ENCODE measurements at places on chromosomes 11 and 22.

- no peak for DNase-seq
Measured at GRCh38 chr22:30150212-30150611, 69.9 kb downstream of the HORMAD2 start.

- peak; percentile 96 for DNase-seq
Measured at GRCh38 chr22:39152511-39153219, at the start of gene CBX7. TSS of gene CBX7 (minus strand) at chr22:39152680. CDS start at chr22:39152444, 236 bp downstream.

GRCh38 chr11:113184498-113184897 lies 129.9 kb upstream of the TTC12 start:
- no peak for DNase-seq

DNA sequence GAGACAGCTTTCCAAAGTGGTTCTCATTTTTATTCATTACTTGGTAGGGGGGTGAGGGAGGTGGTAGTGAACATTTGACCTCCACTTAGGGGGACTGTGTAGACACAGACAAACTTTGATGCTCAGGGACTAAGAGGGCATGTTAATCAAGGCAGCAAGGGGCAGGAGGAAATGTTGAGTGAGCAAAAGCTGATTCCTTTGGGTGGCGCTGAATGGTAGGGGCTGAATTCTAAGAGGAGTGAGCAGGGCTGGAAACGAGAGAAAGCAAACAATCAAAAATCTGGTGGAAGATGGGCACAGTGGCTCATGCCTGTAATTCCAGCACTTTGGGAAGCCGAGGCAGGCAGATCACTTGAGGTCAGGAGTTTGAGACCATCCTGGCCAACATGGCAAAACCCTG lies 164.8 kb upstream of the BDNF start:
- no peak for DNase-seq

- no peak for DNase-seq
Measured at GRCh38 chr11:112627588-112628045, 333.6 kb upstream of the NCAM1 start.

GRCh38 chr11:132177106-132177505 lies 806.7 kb downstream of the NTM start:
- DNase-seq = no peak

GRCh38 chr22:48666620-48667019 lies 1161.1 kb downstream of the BRD1 start:
- no peak for DNase-seq

DNA sequence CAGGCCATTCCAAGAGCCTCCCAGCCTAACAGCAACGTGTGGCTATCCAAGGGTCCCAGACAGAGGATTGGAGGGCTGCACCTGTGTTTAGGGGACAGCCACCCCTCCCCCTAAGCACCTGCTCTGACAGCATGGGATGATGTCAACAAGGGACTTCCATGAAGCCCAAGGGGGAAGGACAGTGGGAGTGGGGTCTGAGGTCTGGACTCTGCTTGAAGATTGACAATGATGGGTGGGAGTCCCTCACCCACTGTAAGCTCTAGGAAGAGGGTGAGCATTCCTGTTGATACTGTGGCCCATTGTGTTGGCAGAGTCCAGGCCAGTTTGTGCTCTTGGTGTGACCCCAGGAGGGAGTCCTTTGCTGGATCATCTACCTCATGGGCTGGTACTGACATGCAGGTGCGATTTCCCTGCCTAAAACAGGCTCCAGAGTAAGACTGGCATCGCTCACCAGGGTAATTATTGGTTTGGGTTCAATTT lies 46.9 kb upstream of the TUB start:
- DNase-seq = no peak

DNA sequence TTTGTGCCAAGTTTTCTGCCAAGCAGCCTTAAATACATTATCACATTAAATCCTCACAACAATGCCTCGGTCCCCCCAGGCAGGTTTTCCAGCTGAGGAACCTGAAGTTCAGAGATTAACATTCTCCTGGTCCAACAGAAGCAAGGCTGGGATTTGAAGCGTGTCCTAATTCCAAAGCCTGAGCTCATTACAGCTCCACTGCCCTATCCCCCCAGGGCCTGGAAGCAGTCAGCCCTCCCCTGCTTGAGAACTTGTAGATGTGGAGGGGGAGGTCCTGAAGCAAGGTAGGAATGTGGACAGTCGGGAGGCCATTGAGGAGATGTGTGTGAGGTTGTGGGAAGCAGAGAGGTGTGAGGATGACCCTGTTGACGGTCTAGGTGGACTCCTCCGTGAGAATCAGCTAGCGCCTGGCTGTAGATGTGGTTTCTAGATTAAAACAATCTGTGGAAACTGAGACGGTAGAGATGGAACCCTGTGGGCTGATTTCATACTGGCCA lies 8.1 kb downstream of the GRAMD1B start:
- no peak for DNase-seq

DNA sequence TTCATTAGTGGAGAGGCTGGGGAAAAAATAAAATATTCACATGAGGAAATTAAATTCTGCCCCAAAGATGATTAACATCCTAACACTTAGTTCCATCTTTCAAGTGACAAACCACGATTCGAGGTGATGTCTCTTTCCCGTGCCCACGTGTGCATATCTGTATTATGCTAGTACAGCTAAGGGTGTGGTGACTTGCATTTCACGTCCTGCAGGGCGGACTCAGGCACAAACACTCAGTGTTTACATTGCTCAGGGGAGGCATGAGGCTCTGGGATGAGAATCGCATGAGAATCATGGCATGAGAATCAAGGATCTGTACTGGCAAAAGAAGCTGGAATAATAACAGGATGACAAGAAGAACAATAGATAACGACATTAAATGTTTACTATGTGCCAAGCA lies 179.4 kb downstream of the NTM start:
- DNase-seq = no peak

DNA sequence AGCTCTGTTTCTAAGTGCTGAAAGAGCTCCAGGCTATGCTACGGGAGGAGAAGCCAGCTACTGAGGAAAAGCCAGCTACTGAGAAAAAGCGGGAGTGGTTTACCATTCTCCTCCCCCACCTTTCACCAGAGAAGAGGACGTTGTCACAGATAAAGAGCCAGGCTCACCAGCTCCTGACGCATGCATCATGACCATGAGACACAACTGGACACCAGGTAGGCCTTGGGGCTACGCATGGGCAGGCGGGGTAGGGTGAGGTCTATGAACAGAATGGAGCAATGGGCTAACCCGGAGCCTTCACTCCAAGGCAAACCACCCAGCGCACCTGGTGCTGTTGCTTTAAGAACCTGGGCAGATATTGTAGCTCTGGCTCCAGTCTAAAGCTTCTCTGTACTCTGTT lies 1.1 kb downstream of the IL18BP start:
- DNase-seq = no peak

- no peak for DNase-seq
Measured at GRCh38 chr11:82682003-82682751, 51.5 kb downstream of the FAM181B start.

GRCh38 chr11:130817330-130817944 lies 98.8 kb downstream of the SNX19 start:
- no peak for DNase-seq

GRCh38 chr22:35746946-35747703 lies 29.5 kb downstream of the APOL5 start:
- no peak for DNase-seq

DNA sequence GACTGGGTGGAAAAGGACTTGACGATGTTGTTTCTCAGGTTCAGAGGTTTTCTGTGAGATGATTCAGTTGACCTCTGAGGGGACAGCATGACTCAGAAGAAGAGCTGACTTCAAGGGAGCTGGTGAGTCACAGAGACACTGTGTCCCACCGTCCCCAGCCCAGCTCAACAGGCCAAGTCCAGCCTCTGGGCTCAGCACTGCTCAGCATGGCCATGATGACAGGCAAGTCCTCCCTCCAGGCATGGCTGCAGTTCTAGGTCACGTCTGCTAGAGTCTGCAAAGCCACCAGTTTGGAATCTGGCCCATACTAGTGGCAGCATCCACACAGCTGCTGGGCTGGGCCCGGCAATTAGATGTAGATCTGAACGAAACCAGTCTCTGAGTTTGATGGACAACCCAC lies 12.9 kb downstream of the TRIM29 start:
- DNase-seq = no peak

GRCh38 chr22:29816980-29817379 lies 21.1 kb downstream of the ASCC2 start:
- DNase-seq = no peak

Measured in stimulated activated CD8-positive, alpha-beta memory T cell treated with anti-CD3 and anti-CD28 coated beads, Interleukin-12 subunit alpha, Interleukin-12 subunit beta, amount 100 ng/mL, for 4 hours (primary cell).